Aortic smooth muscle cell (primary cell): ENCODE measurements at places on chromosomes 7 and 10. TPM values are rescaled to one million over a fixed set of nuclear protein-coding genes. Genes with fewer than 3 reads are reported as not detected.

SPDYE6 gene
- 0.06 TPM in 1 of 2 replicates, not detected in the other for total RNA-seq

MAGI2 gene
- total RNA-seq = 4.6 and 10.3 TPM in 2 replicates

FAM237B gene
- total RNA-seq = not detected in 2 replicates

NSUN5 gene
- 11.5 and 15.5 TPM in 2 replicates for total RNA-seq

KCND2 gene
- total RNA-seq = 0.13 and 0.31 TPM in 2 replicates

OR6V1 gene
- total RNA-seq = not detected in 2 replicates

ST7 gene
- 15.9 and 18.2 TPM in 2 replicates for total RNA-seq

OPN1SW gene
- not detected in 2 replicates for total RNA-seq

SVOPL gene
- not detected in 2 replicates for total RNA-seq

CTAGE8 gene
- total RNA-seq = 0.68 TPM in 1 of 2 replicates, not detected in the other

KIF20B gene
- total RNA-seq = 9.4 and 13.2 TPM in 2 replicates

SLC39A12 gene
- total RNA-seq = not detected in 2 replicates

COL13A1 gene
- total RNA-seq = 6.0 and 14.8 TPM in 2 replicates

HHEX gene
- total RNA-seq = 1.6 and 4.6 TPM in 2 replicates

SPDYE2 gene
- not detected in 2 replicates for total RNA-seq

SSMEM1 gene
- not detected in 2 replicates for total RNA-seq

CALCR gene
- total RNA-seq = not detected in 2 replicates

ADCY1 gene
- total RNA-seq = 0.12 and 0.13 TPM in 2 replicates

ANKRD30A gene
- total RNA-seq = not detected in 2 replicates

NPSR1 gene
- not detected in 2 replicates for total RNA-seq

FBXL13 gene
- total RNA-seq = 4.4 and 4.5 TPM in 2 replicates

NUTM2A gene
- total RNA-seq = 0.19 and 0.40 TPM in 2 replicates

LIPF gene
- total RNA-seq = not detected in 2 replicates

AKR1D1 gene
- not detected in 2 replicates for total RNA-seq

IFIT1B gene
- total RNA-seq = 0.06 TPM in 1 of 2 replicates, not detected in the other

FBXO24 gene
- 0.40 and 0.56 TPM in 2 replicates for total RNA-seq

RPEL1 gene
- 0.12 TPM in 1 of 2 replicates, not detected in the other for total RNA-seq

DLX6 gene
- not detected in 2 replicates for total RNA-seq

PANK1 gene
- total RNA-seq = 1.7 and 2.5 TPM in 2 replicates

STEAP4 gene
- total RNA-seq = 1.7 and 6.5 TPM in 2 replicates

IFIT1 gene
- 6.1 and 12.7 TPM in 2 replicates for total RNA-seq

HECTD2 gene
- total RNA-seq = 5.3 and 7.8 TPM in 2 replicates

ITPRID1 gene
- not detected in 2 replicates for total RNA-seq

PON1 gene
- total RNA-seq = not detected in 2 replicates

PLCE1 gene
- total RNA-seq = 1.1 and 1.4 TPM in 2 replicates

ADAM8 gene
- 0.87 and 1.3 TPM in 2 replicates for total RNA-seq

ARHGEF35 gene
- total RNA-seq = 2.0 and 3.0 TPM in 2 replicates

SP8 gene
- not detected in 2 replicates for total RNA-seq

NODAL gene
- total RNA-seq = not detected in 2 replicates

PKD2L1 gene
- total RNA-seq = not detected in 2 replicates

SPAM1 gene
- not detected in 2 replicates for total RNA-seq

OR6B1 gene
- not detected in 2 replicates for total RNA-seq

KIAA1217 gene
- total RNA-seq = 1.6 and 5.2 TPM in 2 replicates

CYP3A7 gene
- total RNA-seq = not detected in 2 replicates

NXPH1 gene
- total RNA-seq = not detected in 2 replicates

CRYGN gene
- 0.12 and 0.13 TPM in 2 replicates for total RNA-seq

ECHS1 gene
- total RNA-seq = 60.6 and 65.6 TPM in 2 replicates

NYAP1 gene
- total RNA-seq = 0.13 and 0.19 TPM in 2 replicates

FGFR2 gene
- total RNA-seq = 0.06 TPM in 1 of 2 replicates, not detected in the other

SLC29A3 gene
- total RNA-seq = 0.66 and 0.87 TPM in 2 replicates
